ENCODE measurements at places on chromosomes 2 and 18.

DNA sequence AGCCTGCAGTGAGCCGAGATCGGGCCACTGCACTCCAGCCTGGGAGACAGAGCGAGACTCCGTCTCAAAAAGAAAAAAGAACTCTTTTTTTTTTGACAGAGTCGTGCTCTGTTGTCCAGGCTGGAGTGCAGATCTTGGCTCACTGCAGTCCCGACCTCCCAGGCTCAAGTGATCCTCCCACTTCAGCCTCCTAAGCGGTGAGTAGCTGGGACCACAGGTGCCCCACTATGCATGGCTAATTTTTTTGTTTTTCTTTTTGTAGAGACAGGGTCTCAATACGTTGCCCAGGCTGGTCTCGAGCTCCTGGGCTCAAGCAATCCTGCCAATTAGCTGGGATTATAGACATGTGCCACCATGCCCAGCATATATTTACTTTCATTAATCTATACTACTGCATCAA, 12.5 kb upstream of the INO80D start:
- DNase-seq: no peak

DNA sequence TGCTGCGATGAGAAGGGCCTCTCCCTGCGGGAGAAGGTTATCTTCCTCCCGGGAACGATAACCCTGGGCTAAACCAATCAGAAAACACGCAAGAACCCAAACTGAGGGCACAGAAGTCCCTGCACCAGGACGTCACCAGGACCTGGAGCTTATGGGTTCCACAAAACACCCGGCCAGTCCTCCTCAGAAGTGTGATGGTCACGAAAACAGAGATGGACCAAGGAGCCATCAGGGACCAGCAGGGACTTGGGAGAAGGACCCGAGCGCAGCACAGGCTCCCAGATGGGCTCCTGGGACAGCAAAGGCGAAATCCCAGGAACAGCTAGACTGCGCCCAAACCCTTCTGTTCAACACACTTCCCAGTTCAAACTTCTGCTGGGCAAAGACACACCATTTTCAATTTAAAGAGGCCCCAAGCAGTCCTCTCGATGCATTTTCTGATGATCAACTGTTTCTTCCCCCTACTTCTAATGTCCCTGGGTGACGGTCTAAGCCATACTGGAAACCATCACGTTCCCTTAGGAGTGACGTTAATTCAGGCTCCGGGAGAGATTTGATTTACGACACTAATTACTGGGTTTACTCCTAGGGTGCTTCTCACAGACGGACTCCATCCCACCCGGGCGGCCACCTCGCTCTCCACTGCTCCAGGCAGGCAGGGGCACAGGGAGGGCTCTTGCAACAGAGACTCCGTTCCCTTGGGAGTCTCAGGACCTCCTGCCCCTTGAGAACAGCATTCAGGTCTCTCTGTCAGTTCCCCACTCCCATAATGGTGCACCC, 29.2 kb downstream of the ZNF516 start:
- DNase-seq: no peak

- DNase-seq: peak; percentile 4
These were observed 81.4 kb upstream of the ERBB4 start for GRCh38 chr2:212619954-212620353.

GRCh38 chr18:35602193-35602820, 20.8 kb downstream of the GALNT1 start:
- no peak for DNase-seq

GRCh38 chr2:151757861-151758260, 23.6 kb upstream of the NEB start:
- peak; percentile 16 for DNase-seq

DNA sequence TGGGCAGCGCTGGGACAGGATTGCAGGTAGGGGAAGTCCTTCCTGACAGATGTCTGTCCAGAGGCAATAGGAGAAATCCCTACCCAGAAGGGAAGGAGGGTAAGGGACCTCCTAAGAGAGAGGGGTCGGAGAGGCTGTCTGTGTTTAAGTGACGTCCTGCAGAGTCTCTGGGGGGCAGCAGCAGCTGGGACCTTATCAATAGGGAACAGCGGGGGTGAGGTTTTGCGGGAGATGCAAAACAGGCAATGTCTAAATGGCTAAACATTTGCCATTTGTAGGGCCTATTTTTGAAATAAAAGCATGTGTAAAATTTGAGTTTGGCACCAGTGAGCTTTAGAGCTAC, 108.7 kb upstream of the HS6ST1 start:
- no peak for DNase-seq

GRCh38 chr2:146720170-146720569, 1124.7 kb upstream of the ACVR2A start:
- DNase-seq: no peak

DNA sequence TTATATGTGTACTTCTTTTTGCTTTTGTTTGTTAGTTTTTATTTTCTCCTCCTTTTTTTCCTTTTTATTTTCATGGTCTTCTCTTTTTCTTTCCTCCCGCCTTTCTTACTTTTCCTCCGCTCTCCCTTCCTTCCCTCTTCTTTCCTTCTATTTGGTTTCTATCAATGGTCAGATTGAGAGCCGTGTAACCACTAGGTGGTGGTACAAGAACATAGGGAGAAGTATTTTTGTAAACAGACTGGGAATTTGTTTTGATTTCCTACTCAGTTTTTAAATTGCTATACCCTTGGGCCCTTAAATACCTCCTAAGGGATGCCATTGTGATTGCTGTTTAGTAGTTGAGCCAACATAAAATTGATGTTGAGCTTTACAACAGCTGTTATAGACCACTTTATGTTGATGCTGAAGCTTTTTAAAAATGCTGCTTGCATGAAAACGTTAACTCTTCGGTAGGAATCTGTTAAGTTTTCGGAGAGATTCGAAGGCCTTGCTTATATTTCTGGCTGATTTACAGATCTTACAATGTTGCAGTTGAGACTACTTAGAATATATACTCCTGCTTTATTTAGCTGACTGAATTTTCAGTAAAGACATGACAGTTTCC, 124.2 kb downstream of the UBE2E3 start:
- peak; percentile 87 for DNase-seq

DNA sequence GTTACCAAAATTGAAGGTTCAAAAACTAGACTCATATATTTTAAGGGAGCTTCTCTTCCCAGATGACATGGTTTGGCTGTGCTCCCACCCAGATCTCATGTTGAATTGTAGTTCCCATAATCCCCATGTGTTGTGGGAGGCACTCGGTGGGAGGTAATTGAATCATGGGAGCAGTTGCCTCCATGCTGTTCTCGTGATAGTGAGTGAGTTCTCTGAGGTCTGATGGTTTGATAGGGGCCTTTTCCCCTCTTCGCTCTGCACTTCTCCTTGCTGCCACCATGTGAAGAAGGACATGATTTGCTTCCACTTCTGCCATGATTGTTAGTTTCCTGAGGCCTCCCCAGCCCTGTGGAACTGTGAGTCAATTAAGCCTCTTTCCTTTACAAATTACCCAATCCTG, 140.1 kb downstream of the MAIP1 start:
- DNase-seq: no peak

GRCh38 chr2:150341982-150342680, 145.3 kb downstream of the RND3 start:
- DNase-seq: no peak

DNA sequence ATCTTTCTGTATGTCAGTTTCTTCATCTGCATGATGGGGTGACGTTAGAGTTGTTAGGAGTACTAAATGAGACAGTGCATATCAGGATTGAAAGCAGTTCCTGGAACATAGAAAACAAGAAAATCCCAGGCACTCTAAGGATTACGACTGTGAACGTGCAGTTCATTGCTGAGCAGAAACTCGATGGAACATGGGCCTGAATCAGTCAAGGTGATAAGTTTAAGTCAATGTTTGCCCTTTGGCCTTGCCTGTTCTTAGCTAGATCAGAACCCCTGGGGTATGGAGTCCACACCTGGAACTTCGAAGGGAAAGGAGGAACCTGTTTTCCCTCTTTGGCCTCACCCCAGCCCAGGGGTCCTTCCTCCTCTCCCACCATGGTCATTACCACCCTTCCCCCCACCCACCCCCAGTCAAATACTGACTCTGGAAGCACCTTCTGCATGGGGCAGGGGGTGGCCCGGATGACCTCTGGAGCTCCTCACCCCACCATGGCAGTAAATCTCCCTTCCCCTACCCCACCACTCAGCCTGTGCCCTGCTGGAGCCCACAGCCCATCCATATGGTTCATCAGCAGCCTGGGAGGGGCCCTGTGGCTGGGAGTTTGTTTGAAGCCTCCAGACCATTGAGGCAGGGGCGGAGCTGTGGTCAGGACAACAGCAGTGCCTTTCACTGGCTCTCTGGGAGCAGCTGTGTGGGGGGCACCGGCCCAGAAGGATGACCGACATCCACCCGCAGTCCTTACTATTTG, 164.1 kb downstream of the SMAD7 start:
- no peak for DNase-seq

GRCh38 chr2:146984014-146984413, 860.8 kb upstream of the ACVR2A start:
- DNase-seq: no peak

DNA sequence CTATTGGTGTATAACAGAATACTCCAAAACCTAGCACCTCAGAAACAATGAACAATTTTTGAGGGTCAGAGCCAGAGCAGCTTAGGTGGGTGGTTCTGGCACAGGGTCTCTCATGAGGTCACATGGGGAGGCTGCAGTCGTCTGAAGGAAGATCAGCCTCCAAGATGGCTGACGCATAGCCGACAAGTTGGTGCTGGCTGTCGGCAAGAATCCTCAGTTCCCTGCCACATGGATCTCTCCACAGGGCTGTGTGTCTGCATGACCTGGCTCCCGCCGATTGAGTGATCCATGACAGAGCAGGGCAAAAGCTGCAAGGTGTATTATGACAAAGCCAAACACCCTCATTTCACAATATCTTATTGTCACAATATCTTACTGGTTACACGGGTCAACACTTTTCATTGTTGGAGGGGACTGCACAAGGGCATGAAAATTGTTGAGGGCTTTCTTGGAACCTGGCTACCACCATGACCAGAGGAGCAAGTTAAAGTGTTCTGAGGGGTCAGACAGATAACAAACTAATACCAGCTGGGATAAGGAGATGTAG, 4.2 kb downstream of the MYL12B start:
- no peak for DNase-seq

DNA sequence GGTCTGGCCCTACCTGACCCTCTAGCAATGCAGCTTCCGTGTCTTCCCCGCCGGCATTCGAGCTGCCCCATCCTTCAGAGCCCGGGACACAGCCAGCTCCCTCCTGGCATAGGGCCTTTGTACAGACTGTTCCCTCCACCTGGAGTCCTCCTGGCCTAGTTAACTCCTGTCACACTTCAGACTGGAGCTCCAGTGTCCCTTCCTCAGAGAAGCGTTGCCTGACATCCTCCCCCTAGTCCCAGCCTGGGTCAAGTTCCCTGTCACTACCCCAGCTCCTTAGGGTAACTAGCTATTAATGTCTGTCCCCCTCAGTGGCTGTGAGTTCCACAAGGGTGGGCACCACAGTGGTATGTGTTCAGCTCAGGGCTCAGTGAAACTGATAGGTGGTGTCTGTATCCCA, 45.5 kb upstream of the LOXHD1 start:
- no peak for DNase-seq

DNA sequence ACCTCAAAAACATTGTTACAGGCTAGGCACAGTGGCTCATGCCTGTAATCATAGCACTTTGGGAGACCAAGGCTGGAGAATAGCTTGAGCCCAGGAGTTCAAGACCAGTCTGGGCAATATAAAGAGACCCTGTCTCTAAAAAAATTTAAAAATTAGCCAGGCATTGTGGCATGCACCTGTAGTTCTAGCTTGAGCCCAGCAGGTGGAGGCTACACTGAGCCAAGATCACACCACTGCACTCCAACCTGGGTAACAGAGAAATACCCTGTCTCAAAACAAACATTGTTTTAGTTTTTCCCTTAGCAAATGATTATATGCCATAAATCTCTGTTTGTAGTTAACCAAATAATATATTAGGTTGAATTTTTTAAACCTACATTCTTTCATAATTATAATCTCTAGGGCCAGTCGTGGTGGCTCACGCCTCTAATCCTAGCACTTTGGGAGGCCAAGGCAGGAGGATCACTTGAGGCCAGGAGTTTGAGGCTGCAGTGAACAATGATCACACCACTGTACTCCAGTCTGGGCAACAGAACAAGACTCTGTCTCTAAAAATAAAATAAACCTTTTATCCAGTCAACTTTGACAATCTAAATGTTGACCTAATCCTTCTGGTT, 13.3 kb upstream of the CYP20A1 start:
- DNase-seq: peak; percentile 45

- DNase-seq: no peak
These were observed 129.2 kb downstream of the MYCN start for GRCh38 chr2:16069663-16069932.

- DNase-seq: peak; percentile 25
These were observed 8.9 kb upstream of the SPDYA start for GRCh38 chr2:28801726-28802125.
